HFFc6 (cell line): ENCODE measurements at places on chromosomes 16 and 17. TPM values are rescaled to one million over a fixed set of nuclear protein-coding genes. Genes with fewer than 3 reads are reported as not detected.

The ZNF19 gene
- 1.6 to 2.0 TPM (median 1.7 TPM) in 3 replicates for total RNA-seq

The TM4SF5 gene
- total RNA-seq, result not detected in 2 replicates

The SOX15 gene
- total RNA-seq, result 0.79 to 1.0 TPM (median 0.79 TPM) in 3 replicates

The TIGD7 gene
- 3.4 to 4.6 TPM (median 4.5 TPM) in 3 replicates for total RNA-seq

The WFDC1 gene
- 2.4 to 35.3 TPM (median 22.4 TPM) in 3 replicates for total RNA-seq

The NPIPB8 gene
- not detected in 3 replicates for total RNA-seq

- H3K27me3 ChIP-seq, result peaks cover 1% of the 10 kb centered on the region; the same call in 1 of the 2 replicates
- H3K4me1 ChIP-seq, result peaks cover 60% of the 10 kb centered on the region
- no peak overlapping the region for H3K4me3 ChIP-seq
- H3K27ac ChIP-seq, result peak overlapping the region; percentile 90
Measured at GRCh38 chr17:57464191-57464864, 208.0 kb downstream of the MSI2 start.

- no peaks in the 10 kb centered on the region for H3K4me1 ChIP-seq
- H3K27ac ChIP-seq, result no peak overlapping the region
- peaks cover 16% of the 10 kb centered on the region for H3K27me3 ChIP-seq
- no peak overlapping the region for H3K4me3 ChIP-seq
- DNase-seq, result no peak
- peaks cover 6% of the 10 kb centered on the region; the same call in 1 of the 2 replicates for H3K36me3 ChIP-seq
Measured at GRCh38 chr17:76907352-76907751, 39.1 kb downstream of the MGAT5B start.

DNA sequence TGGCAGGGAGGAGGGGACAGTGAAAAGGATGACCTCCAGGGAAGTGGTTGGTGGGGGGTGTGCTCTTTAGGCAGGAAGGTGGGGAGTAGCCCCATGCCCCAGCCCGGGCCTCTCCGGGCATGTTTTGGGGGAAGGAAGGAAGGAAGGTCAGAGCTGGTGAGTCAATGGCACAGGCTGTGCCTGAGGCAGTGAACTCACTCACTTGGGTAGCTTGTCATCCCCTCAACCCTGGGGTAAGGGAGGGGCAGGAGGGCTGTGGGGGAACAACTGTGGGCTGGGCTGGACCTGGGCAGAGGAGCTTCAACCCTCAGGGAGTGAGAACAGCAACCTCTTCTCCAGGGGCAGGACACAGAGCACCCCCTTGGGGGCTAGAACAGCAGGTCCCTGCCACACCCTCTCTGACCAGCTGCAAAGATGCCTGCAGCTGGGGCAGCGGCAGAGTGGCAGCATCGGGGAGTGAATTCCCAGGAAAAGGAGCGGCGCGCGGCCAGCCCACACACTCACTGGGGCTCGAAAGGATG is 6.3 kb downstream of the CSF3 start:
- H3K27me3 ChIP-seq, result no peaks in the 10 kb centered on the region; the same call in 1 of the 2 replicates
- H3K4me3 ChIP-seq, result peak overlapping the region; percentile 74
- peak; percentile 96 for DNase-seq
- H3K27ac ChIP-seq, result peak overlapping the region; percentile 98
- H3K4me1 ChIP-seq, result peaks cover 91% of the 10 kb centered on the region

GRCh38 chr17:82438401-82439193 is 12.0 kb downstream of the CYBC1 start:
- H3K4me3 ChIP-seq, result no peak overlapping the region
- no peaks in the 10 kb centered on the region; the same call in 1 of the 2 replicates for H3K36me3 ChIP-seq
- no peak for DNase-seq
- H3K27ac ChIP-seq, result no peak overlapping the region
- H3K4me1 ChIP-seq, result peaks cover 6% of the 10 kb centered on the region
- no peaks in the 10 kb centered on the region; the same call in 1 of the 2 replicates for H3K27me3 ChIP-seq

GRCh38 chr16:53741546-53741945 is 37.6 kb downstream of the FTO start:
- peaks cover 47% of the 10 kb centered on the region for H3K4me1 ChIP-seq
- no peaks in the 10 kb centered on the region for H3K27me3 ChIP-seq
- no peak overlapping the region for H3K27ac ChIP-seq
- no peak for DNase-seq
- no peak overlapping the region for H3K4me3 ChIP-seq
- no peaks in the 10 kb centered on the region; the same call in 1 of the 2 replicates for H3K36me3 ChIP-seq

DNA sequence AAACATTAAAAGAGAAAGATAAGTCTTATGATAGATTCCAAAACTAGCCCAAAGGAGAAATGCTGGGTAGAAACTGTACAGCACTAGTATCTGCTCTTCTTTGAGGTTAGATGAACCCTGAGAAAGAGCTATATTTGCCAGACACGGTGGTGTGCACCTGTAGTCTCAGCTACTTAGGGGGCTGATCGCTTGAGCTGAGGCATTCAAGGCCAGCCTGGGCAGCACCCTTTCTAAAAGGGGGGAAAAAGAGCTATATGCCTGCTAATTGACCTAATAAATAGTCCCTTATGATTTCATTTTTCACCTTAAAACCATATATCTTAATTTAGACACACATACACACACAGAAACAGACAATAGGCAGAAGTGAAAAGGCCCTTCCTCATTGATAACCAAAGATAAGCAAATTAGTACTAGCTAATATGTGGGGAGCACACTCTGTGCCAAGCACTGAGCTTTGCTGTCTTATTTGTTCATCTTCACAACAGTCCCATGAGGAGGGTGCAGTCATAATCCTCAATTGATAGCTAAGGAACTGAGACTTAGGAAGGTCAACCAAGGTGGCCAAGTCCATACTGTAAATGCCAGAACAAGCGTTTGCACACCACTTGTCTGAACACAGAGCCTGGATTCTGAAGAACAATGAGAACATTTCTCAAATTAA is 56.6 kb upstream of the NLK start:
- H3K4me3 ChIP-seq, result no peak overlapping the region
- peaks cover 3% of the 10 kb centered on the region for H3K27me3 ChIP-seq
- peaks cover 25% of the 10 kb centered on the region for H3K4me1 ChIP-seq
- DNase-seq, result no peak
- H3K27ac ChIP-seq, result no peak overlapping the region
- H3K36me3 ChIP-seq, result no peaks in the 10 kb centered on the region

DNA sequence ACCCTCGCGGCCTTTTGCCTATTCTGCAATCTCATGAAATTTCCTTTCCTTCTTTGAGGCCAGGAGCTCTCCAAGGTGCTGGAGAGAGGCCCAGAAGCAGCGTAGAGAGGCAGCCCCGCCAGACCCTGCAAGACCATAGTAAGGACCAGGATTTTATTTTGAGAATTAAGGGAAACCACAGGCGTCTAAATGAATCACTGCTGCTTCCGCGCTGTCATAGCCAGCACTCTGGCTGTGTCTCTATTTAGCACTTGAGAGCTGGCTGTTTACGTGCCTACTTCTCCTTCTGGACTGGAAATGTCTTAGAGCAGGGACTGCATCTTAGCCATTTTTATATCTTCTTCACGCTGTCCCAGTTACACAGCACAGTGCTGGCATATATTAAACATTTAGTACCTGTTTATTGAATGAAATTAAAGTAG is 37.6 kb upstream of the PIRT start:
- no peaks in the 10 kb centered on the region; the same call in 1 of the 2 replicates for H3K27me3 ChIP-seq
- no peak overlapping the region for H3K4me3 ChIP-seq
- H3K27ac ChIP-seq, result no peak overlapping the region
- no peaks in the 10 kb centered on the region for H3K36me3 ChIP-seq

DNA sequence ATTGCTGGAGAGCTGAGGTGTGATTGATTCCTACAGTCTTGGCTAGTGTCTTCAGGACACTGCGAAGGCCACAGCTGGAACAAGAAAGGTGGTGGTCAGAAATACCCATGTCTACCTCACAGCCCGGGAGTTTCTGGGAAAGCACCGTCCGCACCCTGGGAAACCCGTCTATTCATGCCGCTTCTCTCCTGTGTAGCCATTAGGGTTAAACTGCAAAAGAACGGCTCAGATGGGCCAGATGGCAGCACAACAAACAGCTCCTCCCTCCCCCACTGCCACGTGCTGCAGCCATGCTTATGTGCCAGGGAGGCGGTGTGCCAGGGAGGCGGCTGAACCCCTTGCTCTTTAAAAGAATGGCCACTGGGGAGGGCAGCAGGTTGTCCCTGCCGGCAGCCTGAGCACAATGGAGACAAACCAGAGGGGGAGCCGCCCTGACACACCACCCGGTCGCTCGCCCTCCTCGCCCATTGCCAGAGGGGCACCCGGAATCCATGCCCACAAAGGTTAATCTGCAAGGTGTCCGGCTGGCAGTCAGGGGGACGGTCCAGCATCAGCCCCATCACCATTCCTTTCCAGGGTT is 65.2 kb downstream of the CYTH1 start:
- DNase-seq, result peak; percentile 18
- H3K27ac ChIP-seq, result peak overlapping the region; percentile 54
- peak overlapping the region; percentile 87 for H3K4me3 ChIP-seq
- H3K36me3 ChIP-seq, result no peaks in the 10 kb centered on the region

DNA sequence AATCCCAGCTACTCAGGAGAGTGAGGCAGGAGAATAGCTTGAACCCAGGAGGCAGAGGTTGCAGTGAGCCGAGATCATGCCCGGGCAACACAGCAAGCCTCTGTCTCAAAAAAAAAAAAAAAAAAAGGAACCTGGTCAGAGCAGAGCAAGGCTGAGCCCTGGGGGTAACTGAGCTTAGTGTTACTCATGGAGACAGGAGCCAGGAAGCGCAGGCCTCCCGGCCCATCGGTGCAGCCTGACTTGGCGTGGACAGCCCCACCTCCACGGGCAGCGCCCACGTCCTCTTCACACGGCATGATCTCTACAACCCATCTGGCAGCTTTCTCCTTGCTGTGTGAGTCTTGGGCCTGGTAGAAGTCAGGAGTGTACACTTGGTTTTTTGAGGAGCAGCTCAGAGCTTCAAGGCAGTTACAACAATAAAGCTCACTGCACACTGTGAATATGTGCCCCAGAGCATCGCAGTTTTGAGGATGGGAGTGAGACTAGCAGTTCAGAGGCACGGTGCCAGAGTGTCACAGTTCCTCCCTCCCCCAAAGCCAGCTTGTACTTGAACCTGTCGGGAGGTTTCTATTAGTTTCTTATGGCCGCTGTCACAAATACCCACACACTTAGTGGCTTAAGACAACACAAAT is 129.9 kb downstream of the RAP1GAP2 start:
- peak overlapping the region; percentile 12; the same call in 1 of the 2 replicates for H3K4me3 ChIP-seq
- peak; percentile 89 for DNase-seq
- peaks cover 34% of the 10 kb centered on the region for H3K4me1 ChIP-seq
- peaks cover 28% of the 10 kb centered on the region for H3K36me3 ChIP-seq
- H3K27me3 ChIP-seq, result no peaks in the 10 kb centered on the region; the same call in 1 of the 2 replicates
- H3K27ac ChIP-seq, result peak overlapping the region; percentile 95
